Activated T-cell treated with anti-CD3 and anti-CD28 coated beads, Interleukin-2, amount 50 U/mL, for 4 hours (primary cell): ENCODE measurements at places on chromosomes 1 and 21.
A peak's percentile ranks its signal among the peaks of the same experiment; 100 is the strongest.

DNA sequence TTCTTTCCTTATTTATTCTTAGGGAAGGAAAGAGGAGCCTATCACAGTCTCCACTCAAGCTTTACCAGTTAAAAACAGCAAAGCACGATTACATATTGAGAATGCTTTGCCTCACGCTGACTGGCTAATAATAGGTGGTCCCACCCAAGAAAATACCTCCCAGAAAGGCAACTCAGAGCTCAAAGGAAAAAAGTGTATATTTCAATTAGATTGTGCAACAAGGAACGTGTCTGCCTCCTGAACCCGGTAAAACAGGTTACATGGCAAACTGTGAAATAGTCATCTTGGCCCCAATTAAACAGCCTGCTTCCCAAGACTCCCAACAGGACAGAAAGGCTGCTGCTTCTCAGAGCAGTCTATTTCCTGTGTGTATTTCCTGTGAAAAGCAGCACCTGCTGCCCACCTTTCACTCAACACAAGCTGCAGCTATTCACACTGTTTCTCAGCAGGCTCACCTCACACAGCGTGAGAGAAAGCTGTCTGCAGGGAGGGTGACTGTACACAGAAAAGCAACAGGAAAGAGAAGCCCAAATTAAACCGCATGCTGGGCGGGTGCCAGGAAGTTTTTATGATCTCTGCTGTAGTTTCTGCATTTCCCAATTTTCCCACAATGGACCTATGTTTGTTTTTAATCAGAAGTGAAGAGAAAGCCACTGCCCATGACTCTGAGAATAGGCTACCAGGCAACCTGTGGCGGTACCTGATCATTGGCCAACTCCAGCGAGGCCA, 44.0 kb downstream of the URB1 start:
- no peak for DNase-seq

- DNase-seq, result no peak
Observed at GRCh38 chr21:24649691-24650090, 957.6 kb downstream of the MRPL39 start.

DNA sequence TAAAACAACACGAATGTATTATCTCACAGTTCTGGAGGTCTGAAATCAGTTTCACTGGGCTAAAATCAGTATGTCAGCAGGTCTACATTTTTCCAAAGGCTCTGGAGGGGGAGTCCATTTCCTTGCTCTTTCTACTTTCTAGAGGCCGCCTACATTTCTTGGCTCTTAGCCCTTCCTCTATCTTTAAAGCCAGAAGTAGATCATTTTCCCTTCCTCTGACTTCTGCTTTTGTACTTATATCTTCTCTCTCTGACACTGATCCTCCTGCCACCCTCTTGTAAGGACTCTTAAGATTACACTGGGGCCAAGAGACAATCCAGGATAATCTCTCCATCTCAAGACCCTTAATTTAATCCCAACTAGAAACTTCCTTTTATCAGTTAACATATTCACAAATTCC, 41.4 kb downstream of the MSH4 start:
- no peak for DNase-seq

DNA sequence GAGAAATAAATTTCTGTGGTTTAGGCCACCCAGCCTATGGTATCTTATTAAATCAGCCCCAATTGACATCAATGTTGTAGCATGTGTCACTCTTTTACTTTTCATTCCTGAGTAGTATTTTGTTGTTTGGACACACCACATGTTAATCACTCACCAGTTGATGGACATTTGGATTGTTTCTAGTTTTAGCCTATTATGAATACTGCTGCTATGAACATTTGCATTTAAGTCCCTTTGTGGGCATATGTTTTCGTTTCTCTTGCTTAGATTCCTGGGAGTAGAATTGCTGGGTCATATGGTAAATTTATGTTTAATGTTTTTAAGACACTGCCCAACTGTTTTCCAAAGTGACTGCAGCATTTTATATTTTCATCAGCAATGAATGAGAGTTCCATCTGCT, 50.2 kb upstream of the NUF2 start:
- DNase-seq, result no peak

DNA sequence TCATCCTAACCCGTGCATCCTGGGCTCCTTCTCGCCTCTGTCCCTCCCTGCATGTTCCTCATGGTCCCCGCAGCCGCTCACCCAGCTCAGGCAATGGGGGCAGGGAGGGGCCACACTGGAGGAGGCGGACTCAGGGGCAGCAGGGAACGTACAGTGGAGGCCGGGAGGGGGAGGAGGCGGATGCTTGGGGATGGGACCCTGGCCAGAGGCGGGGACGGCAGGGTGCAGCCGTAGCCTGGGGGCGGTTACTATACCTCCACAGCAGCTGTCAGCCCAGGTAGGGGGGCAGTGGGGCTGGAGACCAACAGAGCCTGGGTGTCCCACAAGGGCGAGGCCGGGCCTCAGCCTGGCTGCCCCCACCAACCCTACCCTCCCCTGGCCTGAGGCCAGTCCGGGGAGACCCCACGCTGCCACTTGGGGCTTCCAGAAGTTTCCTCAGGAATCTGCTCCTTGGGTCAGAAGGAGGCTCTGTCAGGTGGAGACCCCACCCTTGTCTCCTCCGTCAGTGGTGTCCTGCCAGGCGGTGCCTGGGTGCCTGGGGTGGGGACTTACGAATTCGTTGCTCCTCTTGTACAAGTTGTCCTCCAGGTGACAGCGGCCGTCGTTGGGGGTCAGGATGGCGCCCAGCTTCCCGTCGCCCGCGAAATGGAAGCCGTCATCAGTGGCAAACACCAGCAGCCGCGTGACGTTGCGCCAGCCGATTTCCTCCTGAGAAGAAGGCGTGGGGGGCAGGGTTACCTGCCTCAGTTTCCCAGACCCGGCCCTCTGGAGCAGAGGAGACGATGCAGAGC, 20.7 kb downstream of the ITGB2 start:
- no peak for DNase-seq

- DNase-seq, result peak; percentile 4
Observed at GRCh38 chr1:1080122-1080757, 6.1 kb upstream of the RNF223 start.

DNA sequence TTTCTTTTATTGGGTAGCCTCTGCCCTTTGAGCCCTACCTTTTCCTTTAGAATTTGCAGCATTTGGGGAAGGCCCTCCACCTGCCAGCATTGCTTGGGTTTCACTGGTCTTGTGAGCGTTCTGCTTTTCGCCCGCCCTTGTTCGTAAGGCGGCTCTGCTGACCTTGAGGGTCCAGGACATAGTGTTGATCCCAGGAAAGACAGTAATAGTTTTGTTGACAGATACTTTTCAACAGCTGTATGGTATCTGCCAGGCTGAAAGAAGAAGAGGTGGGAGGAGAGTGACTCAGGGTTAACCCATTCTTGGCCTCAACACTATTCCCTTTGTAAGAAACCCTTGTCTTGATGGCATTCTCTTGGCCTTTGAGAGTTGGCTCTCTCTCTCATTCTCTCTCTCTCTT, 113.4 kb upstream of the SPAG17 start:
- no peak for DNase-seq

DNA sequence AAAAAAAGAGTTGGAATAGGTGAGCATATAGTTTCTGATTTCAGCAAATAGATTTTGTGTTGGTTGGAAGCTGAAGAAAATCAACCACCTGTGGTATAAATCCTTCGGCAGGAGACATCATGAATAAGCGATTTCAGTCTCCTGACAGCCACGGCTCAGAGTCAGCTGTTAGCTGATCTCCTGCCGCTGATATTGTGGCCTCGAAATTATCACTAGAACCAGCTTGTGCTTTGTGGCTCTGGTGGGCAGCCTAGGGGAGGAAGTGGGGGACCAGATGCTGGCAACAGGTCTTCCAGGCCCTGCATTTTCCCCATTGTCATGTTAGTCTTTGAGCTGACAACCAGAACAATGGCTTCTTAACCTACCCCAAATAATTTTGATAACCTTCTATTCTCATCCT, 842 bp upstream of the GCSAML start:
- DNase-seq, result no peak

GRCh38 chr1:67713057-67713846, 28.3 kb downstream of the GADD45A start:
- no peak for DNase-seq

- no peak for DNase-seq
Observed at GRCh38 chr1:30315185-30315960, 408.0 kb downstream of the MATN1 start.

DNA sequence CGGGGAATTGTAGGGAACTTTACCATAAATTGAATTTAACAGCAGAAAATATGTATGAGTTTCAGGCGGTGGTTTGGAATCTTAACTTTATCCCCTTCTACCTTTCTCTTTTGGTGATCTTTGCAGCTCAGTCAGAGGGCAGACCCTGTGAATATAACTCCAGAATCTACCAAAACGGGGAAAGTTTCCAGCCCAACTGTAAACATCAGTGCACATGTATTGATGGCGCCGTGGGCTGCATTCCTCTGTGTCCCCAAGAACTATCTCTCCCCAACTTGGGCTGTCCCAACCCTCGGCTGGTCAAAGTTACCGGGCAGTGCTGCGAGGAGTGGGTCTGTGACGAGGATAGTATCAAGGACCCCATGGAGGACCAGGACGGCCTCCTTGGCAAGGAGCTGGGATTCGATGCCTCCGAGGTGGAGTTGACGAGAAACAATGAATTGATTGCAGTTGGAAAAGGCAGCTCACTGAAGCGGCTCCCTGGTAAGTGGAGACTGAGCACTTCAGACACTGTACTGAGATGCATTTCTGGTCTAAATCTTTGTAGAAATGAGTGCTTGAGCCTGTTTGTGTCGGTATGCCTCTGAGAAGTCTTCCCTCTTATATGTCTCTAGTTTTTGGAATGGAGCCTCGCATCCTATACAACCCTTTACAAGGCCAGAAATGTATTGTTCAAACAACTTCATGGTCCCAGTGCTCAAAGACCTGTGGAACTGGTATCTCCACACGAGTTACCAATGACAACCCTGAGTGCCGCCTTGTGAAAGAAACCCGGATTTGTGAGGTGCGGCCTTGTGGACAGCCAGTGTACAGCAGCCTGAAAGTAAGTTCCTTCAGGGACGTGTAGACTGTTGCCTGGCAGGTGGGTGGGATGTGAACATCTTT, 1.5 kb downstream of the CCN1 start:
- DNase-seq, result no peak

DNA sequence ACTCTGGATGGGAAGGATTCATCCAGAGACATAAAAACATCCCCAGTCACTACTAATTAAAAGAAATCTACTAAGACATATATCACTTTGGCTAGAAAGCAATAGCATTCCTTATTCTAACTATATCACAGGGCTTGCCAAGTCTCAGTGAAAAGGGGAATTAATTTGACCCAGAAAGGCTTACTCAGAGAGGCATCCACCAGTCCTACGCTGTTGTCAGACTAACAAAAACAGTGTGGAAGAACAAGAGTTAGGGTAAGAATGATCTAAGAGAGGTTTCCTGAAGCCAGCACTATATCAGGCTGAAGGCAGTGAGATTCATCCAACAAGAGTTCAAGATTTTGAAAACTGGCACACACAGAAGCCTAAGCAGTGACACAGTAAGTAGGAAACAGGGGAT, 126.1 kb downstream of the GDAP2 start:
- DNase-seq, result no peak

- no peak for DNase-seq
Observed at GRCh38 chr1:118290571-118290970, 105.5 kb upstream of the SPAG17 start.

- DNase-seq, result no peak
Observed at GRCh38 chr1:38153778-38154470, 107.3 kb upstream of the POU3F1 start.

GRCh38 chr1:218874801-218875400, 298.8 kb upstream of the LYPLAL1 start:
- DNase-seq, result no peak

GRCh38 chr1:240925273-240925672, 313.3 kb upstream of the GREM2 start:
- no peak for DNase-seq

GRCh38 chr1:48844187-48844586, 67.5 kb upstream of the BEND5 start:
- no peak for DNase-seq

GRCh38 chr1:114322734-114323133, 169.1 kb upstream of the SYT6 start:
- DNase-seq, result no peak

GRCh38 chr1:57707631-57708030, 283.8 kb upstream of the DAB1 start:
- DNase-seq, result no peak

GRCh38 chr1:116503546-116504307, 67.1 kb downstream of the CD58 start:
- DNase-seq, result no peak

DNA sequence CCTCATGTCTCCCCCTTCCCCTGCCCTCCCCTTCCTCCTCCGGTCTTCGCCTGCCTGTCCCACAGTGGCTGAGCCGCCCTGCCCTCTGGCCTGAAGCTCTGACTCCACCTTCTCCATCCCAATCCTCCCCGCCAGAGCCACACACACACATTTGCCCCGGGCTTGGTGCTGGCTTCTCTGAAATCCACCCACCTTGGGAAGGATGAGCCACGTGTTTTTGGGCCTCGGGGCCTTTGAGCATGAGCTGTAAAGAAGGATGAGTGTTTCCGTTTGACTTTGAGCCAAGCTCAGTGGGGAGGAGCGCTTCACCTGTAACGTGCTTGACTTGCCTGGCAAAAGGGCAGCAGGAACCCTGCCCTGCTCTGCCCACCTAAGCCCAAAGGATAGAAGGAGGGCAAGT, 295.1 kb downstream of the SIPA1L2 start:
- no peak for DNase-seq

DNA sequence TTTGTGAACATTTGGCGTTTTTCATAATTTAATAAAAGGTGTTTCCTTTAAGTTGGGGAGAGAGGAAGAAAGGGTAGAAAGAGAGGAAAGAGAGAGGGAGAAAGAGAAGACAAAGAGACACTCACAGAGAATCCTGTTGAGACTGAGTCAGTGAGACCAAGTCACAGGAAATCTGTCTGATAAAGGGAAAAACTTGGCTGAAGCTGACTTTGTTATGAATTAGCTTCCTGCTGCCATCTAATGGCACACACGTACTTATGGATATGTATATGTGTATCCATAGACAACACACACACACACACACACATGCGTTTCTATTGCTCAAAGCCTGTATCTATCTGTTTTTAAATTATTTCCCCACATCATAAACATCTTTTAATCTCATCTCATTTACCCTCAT, 42.5 kb upstream of the DISC1 start:
- DNase-seq, result no peak

- DNase-seq, result no peak
Observed at GRCh38 chr1:10951961-10952360, 60.5 kb upstream of the TARDBP start.

DNA sequence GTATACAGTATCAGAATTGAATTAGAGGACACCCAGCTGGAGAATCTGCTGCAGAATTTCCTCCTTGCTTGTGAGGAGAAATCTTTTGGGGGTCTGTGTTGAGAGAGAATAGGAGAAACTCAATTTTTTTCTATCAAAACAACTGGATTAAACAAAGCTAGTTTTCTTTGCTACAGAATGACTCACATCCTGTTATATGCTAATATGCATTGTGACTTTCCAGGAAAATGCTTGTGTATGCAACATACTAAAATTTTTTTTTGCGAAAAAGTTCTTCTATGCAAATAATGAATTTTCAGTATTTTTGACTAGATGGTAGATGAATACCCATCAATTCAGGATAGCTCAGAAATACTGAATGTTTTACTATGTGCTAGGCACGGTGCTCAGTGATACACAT, 2.2 kb downstream of the VAMP4 start:
- no peak for DNase-seq
